DMS79 treated with DMSO at 0.1 percent for 48 hours (cell line): ENCODE measurements at places on chromosomes 4 and X.
A peak's percentile ranks its signal among the peaks of the same experiment; 100 is the strongest.

DNA sequence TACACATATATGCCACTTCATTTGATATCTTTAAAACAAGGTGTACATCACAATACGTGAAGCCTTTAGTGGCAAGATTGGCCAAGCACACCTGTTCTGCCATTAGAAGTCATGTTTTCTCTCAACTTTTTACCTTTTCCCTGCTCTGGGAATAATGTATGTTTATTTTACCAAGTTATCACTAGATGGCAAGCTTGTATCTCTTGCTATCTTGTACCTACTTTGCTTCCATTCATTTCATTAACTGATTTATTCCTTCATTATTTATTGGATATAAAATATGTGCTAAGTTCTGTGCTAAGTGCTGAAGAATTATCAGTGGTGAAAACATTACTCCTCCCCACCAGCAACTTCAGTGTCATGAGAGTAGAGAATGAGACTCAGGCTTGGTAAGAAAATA is 245.5 kb downstream of the ANK2 start:
- peak; percentile 4 for DNase-seq

DNA sequence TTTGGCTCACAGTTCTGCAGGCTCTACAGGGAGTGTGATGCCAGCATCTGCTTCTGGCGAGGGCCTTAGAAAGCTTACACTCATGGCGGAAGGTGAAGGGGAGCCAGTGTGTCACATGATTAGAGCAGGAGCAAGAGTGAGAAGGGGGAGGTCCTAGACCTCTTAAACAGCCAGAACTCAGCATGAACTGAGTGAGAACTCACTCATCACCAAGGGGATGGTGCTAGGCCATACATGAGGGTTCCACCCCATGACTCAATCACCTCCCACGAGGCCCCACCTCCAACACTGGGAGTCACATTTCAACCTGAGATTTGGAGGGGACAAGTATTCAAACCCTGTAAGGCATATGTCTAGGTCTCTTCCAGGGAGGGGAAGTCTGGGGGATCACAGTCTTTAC is 33.4 kb downstream of the SPRY1 start:
- DNase-seq: no peak

- DNase-seq: no peak
Measured at GRCh38 chrX:97315939-97316338, 432.2 kb downstream of the RPA4 start.

GRCh38 chr4:61580721-61581377 is 380.7 kb downstream of the ADGRL3 start:
- no peak for DNase-seq

DNA sequence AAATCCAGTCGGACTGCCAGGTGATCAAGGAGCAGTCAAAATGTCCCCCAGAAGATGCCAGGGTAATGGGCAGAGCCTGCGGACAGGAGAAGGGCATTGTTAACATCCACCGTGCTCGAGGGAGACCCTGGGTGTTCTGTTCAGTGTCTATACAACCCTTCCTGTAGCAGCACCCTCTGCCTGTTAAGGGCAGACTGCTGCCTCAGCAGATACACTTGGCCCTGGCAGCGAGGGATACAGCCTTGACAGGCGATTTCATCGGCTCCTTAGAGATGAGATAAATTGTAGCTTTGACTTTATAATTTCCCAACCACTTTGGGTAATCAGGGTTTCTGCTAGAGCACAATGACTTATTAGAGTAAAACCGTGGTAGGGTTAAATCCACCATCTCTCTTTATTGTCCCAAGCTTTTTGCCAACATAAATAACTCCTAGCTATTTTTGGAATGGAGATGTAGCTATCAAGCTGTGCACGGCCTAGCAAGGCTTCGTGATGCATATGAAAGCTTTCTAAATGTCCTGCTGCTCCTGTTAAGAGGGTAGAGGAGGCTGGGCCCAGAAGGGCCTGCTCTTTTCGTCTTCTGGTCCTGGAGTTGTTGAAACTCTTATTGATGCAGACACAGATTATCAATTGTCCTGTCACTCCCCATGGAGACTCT is 195.9 kb downstream of the CPEB2 start:
- no peak for DNase-seq

DNA sequence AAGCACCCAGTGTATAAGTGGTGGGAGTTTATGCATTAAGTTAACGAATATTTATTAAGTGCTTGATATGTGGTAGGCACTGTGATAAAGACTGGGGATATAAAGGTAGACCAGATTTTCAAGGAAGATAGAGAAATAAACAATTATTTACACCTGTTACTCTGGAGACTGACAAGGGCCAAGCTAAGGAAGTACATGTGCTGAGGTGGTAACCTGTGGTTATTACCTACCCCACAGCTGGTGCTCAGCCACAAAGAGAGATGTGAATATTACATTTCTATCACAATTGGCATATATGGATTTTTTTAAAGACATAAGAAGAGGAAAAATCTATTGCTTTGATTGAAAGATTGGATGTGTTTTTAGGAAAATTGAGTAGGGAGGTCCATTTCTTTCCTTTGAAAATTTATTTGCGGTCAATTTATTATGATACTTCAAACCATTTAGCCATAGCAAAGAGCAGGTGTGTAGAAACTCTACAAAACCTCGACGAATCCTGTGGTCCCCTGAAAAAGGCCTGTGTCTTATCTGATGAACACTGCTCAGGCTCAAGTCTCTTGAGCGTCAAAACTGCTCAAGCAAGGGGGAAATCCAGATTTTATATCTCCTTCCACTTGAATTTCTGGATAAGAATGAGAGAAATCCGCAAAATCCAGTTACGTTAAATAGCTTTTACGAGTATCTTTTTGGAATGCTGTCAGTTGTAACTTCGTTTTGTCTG is 217.7 kb upstream of the HAND2 start:
- DNase-seq: peak; percentile 6

DNA sequence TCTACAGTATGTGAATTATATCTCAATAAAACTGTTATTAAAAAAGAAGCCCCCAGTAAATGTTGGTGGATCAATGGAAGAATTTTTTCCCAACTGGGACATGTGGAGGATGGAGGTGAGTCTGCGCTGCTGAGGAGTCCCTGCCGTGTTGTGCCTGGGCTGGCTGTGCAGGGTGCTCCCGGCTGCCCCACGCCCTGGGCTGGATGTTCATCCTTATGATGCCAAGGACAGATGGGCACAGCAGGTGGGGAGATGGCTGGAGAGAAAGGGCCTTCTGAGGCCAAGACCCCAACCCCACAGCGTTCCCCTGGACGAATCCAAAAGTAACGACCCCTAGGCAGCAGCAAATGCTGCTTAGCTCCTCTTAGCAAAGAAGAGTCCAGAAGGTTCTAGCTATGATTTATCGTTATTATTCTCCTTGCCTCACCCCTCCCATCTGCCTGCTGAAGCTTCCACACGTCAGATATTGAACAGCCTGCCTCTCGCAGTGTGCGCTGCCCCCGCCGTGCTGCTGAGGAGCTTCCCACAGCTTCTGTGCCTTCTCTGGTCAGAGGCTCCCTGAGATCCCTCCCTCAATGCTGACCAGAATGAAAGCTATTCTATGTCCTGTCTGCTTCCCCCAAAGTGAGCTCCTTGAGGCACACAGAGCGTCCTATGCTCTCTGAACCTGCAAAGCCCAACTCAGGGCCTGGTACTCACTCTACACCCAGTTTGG is 26.5 kb downstream of the HMX1 start:
- DNase-seq: no peak

- DNase-seq: peak; percentile 6
Measured at GRCh38 chr4:3106339-3107186, 32.1 kb downstream of the HTT start.

DNA sequence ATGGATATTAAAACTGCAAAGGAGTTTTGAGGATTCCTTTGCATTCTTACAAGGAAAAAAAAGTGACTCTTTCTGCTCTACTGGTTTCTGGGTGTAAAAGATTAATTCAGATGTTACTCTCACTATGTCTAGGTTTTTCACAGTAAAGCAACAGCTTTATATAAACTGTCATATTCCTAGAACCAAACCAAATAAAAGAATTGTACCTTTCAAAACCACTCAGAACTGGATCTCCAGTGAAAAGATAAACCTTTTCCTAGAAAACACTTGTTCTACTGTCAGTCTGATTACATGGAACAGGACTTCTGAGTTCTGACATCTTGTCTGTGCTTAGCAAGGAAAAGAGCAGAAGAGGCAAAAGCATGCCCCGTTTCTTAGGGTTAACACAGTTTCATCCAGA is 5.0 kb upstream of the PPID start:
- no peak for DNase-seq

GRCh38 chr4:86500527-86500926 is 93.6 kb upstream of the PTPN13 start:
- no peak for DNase-seq

DNA sequence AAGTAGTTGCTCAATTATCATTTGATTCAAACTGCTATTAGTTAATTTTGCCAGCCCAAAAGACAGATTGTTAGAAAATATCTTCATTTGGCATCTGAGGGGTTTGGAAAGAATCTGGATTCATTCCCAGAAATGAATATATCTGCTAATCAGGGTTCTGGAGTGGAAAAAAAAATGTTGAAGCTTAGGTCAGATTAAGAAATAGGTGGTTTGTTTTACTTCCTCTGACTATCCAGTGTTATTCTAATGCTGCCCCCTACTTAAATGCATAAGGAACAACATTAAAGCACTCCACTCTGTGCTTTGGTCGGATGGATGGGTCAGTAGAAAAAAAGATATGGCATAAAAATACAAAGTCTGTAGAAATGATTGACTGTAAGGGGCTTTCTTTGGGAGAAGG is 89.0 kb downstream of the LUZP4 start:
- DNase-seq: no peak

- peak; percentile 23 for DNase-seq
Measured at GRCh38 chrX:134670134-134670924, 12.1 kb upstream of the PLAC1 start.

DNA sequence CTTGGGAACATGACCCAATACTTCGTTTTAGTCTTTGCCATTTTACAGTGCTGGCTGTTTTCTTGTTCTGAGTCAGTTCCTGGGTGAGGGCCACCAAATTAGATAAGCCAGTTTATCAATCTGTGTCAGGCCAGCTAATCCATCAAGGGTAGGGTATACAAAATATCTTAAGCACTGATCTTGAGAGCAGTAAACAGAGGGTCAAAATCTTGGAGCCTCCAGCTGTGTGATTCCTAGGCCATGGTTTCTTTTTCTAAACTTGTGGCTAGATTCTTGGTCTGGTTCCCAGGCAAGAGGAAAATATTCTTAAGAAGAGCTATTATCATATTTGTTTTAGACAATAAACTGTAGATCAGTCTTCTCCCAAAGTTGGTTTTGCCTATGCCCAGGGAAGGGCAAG is 1396.6 kb upstream of the PABPC4L start:
- DNase-seq: no peak

DNA sequence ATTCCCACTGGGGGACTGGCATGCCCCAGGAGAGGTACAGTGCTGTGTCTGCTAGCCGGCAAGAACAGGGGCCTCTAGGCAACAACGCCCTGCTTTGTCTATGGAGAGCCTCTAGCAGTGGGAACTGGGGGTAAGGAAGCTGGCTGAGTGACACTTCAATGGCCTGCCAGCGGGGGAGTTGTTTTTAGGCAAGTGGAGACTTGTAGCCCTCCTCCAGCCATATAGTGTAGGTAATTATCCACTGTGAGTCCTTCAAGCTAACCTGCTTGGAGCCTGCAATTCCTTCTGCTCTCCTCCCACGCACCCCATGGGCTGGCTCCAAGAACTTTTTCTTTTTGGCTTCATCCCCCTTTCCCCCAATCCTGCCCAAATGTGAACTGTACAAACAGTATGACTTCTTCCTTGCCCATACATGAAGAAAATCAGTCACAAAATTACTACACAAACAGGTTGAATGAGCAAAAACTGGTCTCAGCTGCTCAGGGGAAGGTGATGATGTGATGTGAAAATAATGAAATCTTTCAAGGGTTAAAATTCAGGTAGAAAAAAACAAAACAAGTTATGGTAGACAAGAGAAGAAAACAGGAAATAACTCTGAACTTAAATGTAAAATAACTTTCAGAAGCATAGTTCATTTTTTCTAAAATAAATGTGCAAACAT is 33.1 kb downstream of the LEF1 start:
- peak; percentile 56 for DNase-seq

- DNase-seq: no peak
Measured at GRCh38 chr4:136946307-136946907, 585.9 kb downstream of the PCDH18 start.

DNA sequence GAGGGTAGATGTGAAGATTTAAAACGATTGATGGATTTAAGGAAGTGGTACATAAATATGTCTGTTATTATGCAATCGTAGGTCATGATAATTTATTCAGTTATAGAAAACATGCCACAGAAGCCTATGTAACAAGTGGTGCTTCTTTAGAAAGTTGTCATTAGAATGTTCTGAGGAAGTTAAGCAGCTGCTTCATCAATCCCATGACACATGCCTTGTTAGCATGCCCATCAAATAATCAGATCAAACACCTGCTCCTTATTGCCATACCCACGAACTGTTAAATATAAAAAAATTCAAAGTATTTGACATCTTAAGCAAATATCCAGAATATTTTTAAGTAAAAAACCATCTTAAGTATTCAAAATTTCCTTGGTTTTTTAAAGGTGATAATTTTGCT is 76.4 kb upstream of the MYOZ2 start:
- DNase-seq: no peak

GRCh38 chr4:28744066-28744465 is 1883.4 kb downstream of the STIM2 start:
- no peak for DNase-seq

- DNase-seq: no peak
Measured at GRCh38 chrX:39854772-39855747, 242.7 kb downstream of the BCOR start.

GRCh38 chr4:108527723-108528122 is 92.7 kb upstream of the RPL34 start:
- DNase-seq: no peak

DNA sequence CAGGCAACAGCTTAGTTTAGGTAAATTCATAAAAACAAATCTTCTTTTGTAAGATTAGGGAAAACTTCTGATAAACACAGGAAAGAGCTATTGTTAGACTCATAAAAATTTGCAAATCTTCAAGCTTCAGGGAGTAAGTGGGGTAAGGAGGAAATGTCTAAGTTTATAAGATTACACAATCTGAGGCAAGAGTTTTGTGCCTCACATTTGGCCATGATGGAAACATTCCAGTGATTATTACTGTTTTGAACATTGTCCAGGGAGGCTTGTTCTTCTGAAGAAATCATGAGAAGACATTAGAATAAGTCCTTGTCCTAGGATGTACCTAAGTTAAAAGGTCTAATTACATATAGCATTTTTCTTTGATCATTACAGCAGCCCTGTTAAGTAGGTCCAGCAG is 72.8 kb downstream of the MAOB start:
- DNase-seq: no peak

GRCh38 chr4:9877123-9877522 is 95.7 kb downstream of the DRD5 start:
- DNase-seq: no peak

GRCh38 chrX:118062817-118063615 is 53.6 kb downstream of the KLHL13 start:
- DNase-seq: no peak

GRCh38 chr4:38241541-38241940 is 281.3 kb downstream of the PTTG2 start:
- no peak for DNase-seq

- no peak for DNase-seq
Measured at GRCh38 chr4:75800972-75801371, 76.6 kb downstream of the USO1 start.
